Pancreas (tissue), 10 donors: ENCODE measurements at places on chromosomes 7 and 10.

- no peak for DNase-seq
- no peaks in the 10 kb centered on the region for H3K36me3 ChIP-seq
- no peaks in the 10 kb centered on the region for H3K27me3 ChIP-seq
- peaks cover 23% of the 10 kb centered on the region for H3K4me1 ChIP-seq
- no peak overlapping the region for H3K4me3 ChIP-seq
- H3K27ac ChIP-seq: no peak overlapping the region
These were observed 38.0 kb downstream of the ADD3 start for GRCh38 chr10:110045772-110046171.

DNA sequence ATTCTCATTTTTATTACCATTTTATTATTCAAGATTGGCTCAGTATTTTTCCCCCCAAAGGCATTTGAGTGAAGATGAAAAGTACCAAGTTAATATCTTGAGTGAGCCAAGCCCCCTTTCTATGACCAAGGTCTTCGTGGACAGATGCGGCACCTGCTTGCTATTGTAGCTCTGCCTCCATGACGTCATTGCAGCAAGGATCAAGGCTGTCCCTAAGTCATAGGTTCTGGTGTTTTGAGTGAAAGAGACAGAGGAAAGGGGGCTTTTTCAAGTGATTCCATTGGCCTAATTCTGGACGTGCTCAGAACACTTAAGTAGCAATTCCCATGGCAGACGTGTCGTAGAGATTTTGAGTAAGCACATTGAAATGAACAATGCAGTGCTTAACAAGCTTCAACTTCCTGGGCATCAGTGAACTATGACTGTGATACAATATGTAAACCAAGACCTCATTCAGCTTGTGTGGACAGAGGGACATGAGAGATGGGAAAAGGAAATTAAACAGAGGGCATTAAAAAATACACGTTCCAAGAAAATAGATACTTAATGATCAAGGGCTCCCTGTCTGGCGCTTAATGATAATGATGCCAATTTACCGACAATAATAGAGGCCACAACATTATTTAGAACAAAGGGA is 248.7 kb upstream of the NPVF start:
- DNase-seq: no peak
- no peak overlapping the region for H3K27ac ChIP-seq
- no peaks in the 10 kb centered on the region for H3K36me3 ChIP-seq

DNA sequence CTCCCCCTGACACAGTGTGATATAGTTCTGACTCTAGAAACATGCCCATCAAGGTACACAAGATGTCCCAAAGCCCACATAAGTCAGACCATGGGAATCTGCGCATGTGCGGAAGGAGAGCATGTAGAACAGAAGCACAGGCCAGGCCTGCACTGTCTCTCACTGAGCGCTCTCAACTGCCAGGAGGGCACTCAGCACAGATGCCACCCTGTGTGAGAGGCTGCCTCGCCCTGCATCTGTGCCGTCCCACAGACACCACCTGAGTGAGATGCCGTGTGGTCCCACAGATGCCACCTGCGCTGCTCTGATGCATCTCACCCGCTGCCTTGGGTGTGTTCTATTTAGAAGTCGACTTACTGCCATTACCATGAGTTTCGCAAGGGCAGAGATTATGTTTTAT is 98.4 kb downstream of the VOPP1 start:
- H3K36me3 ChIP-seq: no peaks in the 10 kb centered on the region
- no peak overlapping the region for H3K4me3 ChIP-seq
- no peaks in the 10 kb centered on the region for H3K4me1 ChIP-seq
- H3K27ac ChIP-seq: no peak overlapping the region
- DNase-seq: no peak

DNA sequence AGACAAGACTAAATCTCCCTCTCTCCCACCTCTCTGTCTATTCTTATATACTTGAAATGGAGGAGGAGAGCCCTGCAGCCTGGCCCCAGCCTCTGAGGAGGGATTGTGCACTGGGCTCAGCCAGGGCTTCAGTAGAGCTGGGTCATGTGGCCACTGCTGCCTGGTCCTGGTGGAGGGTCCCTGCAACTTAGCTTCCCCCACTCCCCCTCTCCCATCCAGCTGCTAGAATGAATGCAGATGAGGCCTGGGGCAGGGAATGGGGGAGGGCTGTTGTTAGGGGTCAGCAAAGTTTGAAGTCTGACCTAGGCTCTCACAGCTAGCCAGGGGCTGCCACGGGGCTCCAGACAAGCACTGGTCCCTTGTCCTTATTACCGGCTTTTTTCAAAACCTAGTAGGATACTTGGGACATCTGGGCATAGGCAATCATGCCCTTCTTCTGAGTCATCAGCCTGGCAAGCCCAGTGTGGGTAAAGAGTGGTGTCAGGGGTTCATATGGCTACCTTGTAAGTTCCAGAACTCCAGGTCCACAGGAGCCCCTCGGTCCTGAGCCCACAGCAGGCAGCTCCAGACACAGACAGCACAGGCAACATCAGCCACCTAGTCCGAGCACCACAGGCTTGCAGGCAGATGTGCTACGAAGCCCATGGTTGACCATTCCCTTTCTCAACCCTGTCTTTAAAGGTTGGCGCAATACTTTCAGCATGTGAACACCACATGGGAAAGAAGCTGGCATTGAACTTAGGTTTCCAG is 12.8 kb upstream of the CXCL12 start:
- no peak overlapping the region for H3K4me3 ChIP-seq
- no peaks in the 10 kb centered on the region for H3K27me3 ChIP-seq
- H3K4me1 ChIP-seq: no peaks in the 10 kb centered on the region
- H3K36me3 ChIP-seq: no peaks in the 10 kb centered on the region

- H3K27ac ChIP-seq: peak overlapping the region; percentile 64
- H3K36me3 ChIP-seq: no peaks in the 10 kb centered on the region
- no peaks in the 10 kb centered on the region for H3K27me3 ChIP-seq
- peak overlapping the region; percentile 71 for H3K4me3 ChIP-seq
- no peak for DNase-seq
- peaks cover 30% of the 10 kb centered on the region for H3K4me1 ChIP-seq
These were observed 171.7 kb downstream of the FAM107B start for GRCh38 chr10:14602807-14603533.
